ENCODE measurements at places on chromosomes 7 and 10.

- DNase-seq: no peak
Measured at GRCh38 chr10:7819121-7819460, 786 bp downstream of the TAF3 start.

- no peak for DNase-seq
Measured at GRCh38 chr7:69335331-69335730, 262.9 kb upstream of the AUTS2 start.

- no peak for DNase-seq
Measured at GRCh38 chr7:112692333-112692732, 97.9 kb downstream of the TMEM168 start.

GRCh38 chr7:111357691-111358090 is 204.6 kb downstream of the IMMP2L start:
- DNase-seq: no peak

DNA sequence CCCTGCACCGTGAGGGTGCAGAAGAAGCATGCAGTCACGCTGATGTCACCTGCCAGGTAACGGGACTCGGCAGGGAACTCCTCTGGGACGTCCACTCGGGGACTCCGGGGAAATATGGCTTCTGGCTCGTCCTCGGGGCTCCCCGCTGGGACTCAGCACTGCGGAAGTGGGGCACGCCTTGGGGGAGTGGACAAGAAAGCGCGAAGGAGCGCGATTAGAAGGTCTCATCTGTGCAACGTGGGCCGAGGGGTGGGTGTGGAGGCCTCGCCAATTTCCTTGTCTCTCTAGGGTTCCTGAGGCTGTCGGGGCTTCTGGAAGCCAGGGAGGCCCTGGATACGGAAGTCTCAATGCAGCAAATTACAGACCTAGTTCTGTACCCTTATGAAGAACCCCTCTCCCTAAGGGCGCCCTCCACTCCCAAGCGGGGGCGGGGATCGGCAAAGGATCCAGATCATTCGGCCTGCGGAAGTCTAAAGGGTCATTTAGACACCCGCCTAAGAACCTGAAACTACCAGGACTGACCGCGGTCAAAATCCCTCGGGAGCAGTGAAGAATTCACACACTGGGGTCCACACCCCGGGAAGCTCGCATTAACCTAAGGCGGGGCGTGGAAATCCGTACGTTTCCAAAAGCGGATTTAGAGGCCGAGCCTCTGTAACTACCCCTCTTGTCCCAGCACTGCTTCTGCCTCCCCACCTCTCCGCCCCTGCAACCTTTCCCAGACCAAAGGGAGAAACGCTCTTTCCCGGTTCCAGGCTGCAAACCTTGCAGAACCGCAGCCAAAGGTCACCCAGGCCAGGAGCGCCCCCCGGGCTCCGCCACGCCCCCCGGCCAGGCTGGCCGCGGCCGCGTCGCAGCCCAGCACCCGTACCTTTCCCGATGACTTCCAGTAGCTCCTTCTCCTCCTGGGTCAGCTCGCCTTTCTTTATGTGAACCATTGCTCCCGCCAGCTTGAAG is 640 bp downstream of the ANKMY2 start:
- peak; percentile 35 for DNase-seq

GRCh38 chr7:98165827-98166667 is 45.2 kb upstream of the BHLHA15 start:
- DNase-seq: peak; percentile 10

GRCh38 chr7:3480197-3480596 is 179.1 kb downstream of the SDK1 start:
- no peak for DNase-seq

DNA sequence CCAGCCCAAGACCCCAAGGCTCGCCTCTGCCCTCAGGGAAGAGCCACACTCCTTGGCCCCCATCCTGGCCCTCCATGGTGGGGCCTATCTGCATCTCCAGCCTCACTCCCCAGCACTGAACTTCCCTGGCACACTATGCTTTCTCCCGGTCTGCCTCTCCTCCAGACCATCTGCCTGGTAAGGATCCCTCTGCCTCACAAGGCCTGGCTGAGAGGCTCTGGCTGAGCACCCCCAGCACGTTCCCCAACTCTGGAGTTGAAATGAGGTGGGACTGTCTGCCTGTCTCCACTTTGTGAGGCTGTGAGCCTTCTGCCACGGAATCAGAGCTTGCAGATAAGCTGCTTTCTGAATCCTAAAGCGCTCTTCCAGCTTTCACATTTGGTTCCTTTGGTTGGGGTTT is 220.7 kb downstream of the TNS3 start:
- no peak for DNase-seq

GRCh38 chr7:100213672-100214071 is 6.1 kb upstream of the PVRIG start:
- no peak for DNase-seq

DNA sequence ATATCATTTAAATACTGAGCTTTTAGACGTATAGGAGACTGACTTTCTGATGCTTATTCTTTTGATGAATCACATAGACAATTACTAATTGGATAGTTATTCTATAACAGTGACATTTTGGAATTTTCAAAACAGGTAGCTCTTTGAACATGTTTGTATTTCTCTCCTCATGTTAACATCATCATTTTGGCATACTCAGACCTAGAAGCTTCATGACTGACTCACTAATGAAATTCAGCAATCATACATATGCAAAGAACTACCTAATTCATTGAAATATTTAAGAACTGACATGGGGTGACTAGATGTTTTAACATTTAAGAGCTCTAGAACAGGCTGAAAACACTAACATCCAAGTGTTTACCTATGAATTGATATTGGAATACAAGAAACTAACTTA is 192.3 kb downstream of the VTI1A start:
- DNase-seq: no peak

DNA sequence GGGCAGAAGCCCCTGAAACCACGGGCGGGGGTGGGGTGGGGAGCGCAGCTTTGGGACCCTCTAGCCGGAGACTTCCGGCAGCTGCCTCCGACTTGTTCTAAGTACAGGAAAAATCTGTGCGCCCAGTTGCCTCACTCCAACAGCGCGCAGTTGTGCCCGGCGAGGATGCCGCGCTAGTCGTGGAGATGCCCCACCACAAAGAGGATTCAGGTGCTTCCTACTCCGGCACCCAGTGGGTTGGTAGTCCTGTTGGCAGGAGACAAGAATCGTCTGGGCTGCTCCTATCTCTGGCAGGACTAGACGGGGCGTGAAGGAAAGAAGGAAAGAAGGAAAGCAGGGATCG is 465 bp upstream of the NPY start:
- no peak for DNase-seq

GRCh38 chr10:100307684-100308083 is 21.2 kb upstream of the BLOC1S2 start:
- DNase-seq: no peak
